Lower leg skin (tissue), 4 donors: ENCODE measurements at places on chromosomes 1 and 21. TPM values are rescaled to one million over a fixed set of nuclear protein-coding genes. Genes with fewer than 3 reads are reported as not detected.

DNA sequence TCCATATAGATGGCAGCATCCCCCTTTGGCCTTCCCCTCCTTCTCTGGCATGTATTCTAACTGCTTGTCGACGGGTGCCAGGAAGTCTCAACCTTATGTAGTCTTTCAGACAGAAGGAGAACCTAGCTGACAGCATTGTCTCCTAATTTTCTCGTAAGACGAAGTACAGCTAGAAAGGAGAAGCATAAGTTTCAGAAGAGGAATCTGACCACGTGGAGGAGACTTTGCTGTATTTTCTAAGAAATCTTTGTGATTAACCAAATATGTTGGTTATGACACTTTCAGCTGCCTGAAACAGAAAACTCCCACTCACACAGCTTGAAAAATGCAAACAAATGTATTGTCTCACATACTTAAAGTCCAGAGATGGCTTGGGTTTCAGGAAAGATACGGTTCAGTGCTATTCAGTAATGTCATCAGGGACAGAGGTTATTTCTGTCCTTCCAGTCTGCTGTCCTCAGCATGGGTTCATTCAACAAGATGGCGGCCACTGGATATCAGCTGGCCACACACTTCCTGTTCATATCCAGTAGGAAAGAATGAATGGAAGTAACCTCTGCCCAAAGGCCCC is 109.5 kb upstream of the ZNF648 start:
- DNase-seq: no peak

GRCh38 chr1:219401724-219402625 is 210.9 kb downstream of the ZC3H11B start:
- no peak for DNase-seq

- no peak for DNase-seq
These were observed 128.7 kb upstream of the DPYD start for GRCh38 chr1:98049370-98050135.

SH3BGR gene
- 0.74 TPM for total RNA-seq

TENT5C gene
- total RNA-seq: 1.9 TPM

DIO1 gene
- total RNA-seq: not detected

RUNX3 gene
- total RNA-seq: 24.4 TPM
